ENCODE measurements at places on chromosomes 3 and 15.

GRCh38 chr15:82172506-82172905 is 90.0 kb downstream of the EFL1 start:
- no peak for DNase-seq

- no peak for DNase-seq
Observed at GRCh38 chr3:42865256-42865655, 10.4 kb downstream of the CYP8B1 start.

- DNase-seq = no peak
Observed at GRCh38 chr3:51620543-51620942, 50.5 kb upstream of the TEX264 start.

DNA sequence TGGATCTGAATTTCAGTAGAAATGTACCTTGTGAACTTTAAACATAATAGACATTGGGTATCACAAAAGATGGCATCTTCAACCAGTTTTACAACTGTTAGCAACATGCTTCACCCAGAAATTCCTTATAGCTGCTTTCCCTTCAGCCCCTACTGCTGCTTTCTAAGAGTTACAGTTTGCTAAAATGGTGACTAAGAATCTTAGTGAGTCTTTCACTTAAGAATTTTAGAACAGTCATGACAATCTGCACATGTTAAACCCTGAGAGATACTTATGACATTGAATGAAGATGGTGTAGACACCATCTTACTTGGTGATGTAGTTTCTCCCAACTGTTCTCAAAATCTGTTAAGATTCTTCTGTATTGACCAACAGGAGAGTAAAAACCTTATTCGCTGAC is 129.7 kb upstream of the UBE2E1 start:
- DNase-seq = no peak

- DNase-seq = no peak
Observed at GRCh38 chr15:89358435-89358754, 23.8 kb upstream of the POLG start.

DNA sequence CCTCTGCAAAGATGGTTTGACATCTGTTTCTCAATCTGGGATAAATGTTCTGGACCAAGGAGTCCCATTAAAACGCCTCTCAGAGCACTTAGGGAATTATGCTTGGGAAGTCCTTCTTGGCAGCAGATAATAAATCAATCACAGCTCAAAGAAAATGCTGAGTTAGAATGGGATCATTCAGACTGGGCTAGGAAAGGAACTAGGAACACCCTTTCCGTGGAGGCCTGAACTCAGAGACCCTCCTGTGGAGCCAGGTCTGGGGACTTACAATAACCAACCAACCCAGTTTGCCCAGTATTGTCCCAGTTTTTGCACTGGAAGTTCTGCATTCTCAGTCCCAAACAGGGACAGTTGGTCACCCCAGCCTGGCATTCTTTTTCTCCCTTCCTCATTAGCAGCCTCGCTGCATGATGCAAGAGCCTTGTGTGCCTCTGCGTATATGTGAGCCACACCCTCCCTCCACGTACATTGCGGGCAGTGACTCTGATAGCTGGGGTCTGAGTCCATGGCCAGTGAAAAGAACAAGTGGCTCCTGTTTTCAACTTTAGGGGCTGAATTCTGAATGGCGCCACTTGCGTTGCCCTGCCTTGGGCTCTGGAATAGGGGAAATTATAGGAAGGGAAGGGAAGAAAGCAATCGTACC is 88.7 kb downstream of the SEMA5B start:
- DNase-seq = no peak
